ENCODE measurements at places on chromosomes 5 and 9. TPM values are rescaled to one million over a fixed set of nuclear protein-coding genes. Genes with fewer than 3 reads are reported as not detected.

- DNase-seq = no peak
Measured at GRCh38 chr5:148834689-148835088, 8.3 kb downstream of the ADRB2 start.

DNA sequence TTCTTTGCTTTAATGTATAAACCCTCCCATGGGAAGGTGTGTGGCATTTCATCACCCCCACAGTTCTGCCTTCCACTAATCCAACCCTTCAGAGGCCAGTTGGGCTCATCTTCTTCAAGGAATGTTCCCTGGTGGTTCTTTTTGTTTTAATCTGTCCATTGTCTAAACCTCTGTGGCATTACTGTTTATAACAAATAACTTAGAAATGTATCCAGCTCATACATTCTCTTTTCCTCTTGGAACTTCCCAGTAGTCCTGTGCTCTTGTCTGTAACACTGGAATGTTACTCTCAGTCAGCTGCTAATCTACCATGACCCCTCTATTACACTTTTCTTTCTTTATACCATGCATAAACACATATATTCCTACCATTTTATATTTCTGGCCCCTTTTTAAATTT is 213.5 kb upstream of the TARS1 start:
- no peak for DNase-seq

GRCh38 chr5:43121913-43122484 is 1.3 kb downstream of the ZNF131 start:
- DNase-seq = peak; percentile 23

- DNase-seq = no peak
Measured at GRCh38 chr5:124301850-124302249, 444.6 kb downstream of the ZNF608 start.

DNA sequence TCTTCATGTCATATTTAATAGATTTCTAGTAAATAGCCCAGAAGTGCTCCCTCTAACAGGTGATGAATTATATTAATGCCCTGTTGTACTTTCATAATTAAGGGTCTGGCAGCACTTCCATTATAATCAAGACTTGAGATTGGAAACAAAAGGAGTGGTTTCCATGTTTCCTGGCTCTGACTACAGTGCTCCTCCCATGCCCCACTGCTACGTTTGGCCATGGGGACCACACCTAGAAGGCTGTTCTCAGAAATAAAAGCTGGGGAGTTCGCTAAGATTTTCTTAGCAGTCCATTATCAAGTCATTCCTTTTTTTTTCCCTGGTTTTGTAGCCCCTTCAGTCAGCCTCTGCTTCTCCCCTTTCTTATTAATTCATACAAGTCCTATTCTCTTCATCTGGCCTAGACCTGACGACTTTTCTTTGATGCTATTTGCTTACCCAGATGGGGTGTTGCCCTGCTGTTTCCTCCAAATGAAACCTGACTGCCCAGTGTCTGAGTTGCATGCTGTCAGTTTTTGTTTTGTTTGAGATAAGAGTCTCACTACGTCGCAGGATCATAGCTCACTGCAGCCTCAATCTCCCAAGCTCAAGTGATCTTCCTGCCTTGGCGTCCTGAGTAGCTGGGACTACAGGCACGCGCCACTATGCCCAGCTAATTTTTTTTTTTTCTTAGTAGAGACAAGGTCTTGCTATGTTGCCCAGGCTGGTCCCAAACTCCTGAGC is 312.1 kb upstream of the EFNA5 start:
- DNase-seq = no peak

DNA sequence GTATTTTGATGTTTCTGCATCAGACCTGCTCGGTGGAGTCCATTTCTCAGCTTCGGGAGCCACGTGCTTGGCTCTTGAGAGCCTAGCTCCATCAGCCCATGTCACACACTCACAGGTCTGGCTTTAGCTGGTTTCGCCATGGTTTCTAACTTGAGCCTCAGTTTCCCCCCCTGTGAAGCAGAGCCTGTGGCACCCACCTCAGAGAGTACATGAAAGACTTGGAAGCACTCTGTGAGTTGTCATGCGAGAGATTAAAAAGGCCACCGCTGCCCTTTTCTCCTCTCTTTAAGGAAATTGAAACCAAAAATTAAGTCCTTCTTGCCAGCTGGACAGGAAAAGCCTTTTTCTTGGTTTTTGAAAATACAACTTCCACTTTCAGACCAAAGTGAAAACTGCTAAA is 8.8 kb downstream of the TENT4A start:
- no peak for DNase-seq

- DNase-seq = no peak
Measured at GRCh38 chr5:18882154-18882553, 1105.8 kb downstream of the CDH18 start.

The GABRA1 gene
- not detected for total RNA-seq

The TMEM232 gene
- total RNA-seq = 10.9 TPM

The CCDC192 gene
- not detected for total RNA-seq

DNA sequence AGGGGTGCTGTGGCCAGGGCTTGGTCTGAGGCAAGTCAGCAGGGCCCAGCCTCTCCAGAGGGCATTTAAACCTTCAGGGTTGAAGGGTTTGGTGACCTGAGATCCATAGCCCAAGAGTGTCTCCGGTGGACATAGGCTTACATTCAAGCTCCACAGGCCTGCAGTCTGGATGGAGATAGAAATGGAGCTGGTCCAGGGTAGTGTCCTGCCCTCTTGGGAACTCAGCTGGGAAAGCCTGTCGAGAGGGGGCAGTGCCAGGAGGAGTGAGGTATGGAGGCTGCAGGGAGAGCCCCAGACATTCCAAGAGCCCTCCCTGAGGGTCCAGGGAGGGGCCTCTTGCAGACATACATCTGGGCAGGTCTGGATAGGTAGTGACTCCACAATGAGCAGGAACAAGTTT is 177.0 kb upstream of the MVB12B start:
- DNase-seq = no peak

DNA sequence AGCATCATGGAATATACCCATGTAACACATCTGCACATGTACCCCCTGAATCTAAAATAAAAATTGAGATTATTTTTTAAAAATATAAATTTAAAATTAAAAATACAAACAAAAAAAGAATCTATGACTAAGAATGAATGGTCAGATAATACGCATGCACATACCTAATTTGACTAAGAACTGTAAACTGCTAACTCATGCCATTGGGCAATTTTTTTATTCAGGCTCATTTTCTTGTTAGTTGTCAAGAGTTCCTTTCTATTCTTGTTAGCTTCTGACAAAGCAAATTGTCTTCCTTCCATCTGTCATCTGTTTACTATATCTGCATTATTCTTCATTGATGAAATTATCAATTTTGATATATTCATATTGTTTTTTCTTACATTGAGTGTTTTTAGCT is 69.5 kb upstream of the HAND1 start:
- DNase-seq = no peak

DNA sequence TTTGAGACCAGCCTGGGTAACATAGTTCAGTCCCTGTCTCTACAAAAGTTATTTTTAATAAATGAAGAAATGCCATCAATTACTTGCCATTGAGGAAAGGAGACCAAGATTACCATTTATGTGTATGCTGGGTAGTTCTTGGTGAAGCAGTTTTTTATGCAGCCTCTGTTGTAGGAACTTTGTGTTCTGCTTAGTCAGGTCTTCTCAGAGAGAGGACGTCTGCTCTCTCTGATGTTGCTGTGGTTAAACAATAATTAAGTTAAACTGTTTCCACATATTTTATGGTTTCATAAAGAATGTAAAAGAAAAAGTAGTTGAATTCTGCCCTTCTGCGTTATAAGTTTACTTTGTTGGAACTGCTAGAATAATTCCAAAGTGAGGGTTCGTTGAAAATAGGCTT is 210.5 kb downstream of the KDM4C start:
- no peak for DNase-seq

GRCh38 chr5:110341836-110342235 is 384.6 kb downstream of the TMEM232 start:
- DNase-seq = no peak

The PSMD5 gene
- total RNA-seq = 39.6 TPM

The BTNL8 gene
- not detected for total RNA-seq

- DNase-seq = no peak
Measured at GRCh38 chr5:6452622-6453504, 4.2 kb downstream of the UBE2QL1 start.

DNA sequence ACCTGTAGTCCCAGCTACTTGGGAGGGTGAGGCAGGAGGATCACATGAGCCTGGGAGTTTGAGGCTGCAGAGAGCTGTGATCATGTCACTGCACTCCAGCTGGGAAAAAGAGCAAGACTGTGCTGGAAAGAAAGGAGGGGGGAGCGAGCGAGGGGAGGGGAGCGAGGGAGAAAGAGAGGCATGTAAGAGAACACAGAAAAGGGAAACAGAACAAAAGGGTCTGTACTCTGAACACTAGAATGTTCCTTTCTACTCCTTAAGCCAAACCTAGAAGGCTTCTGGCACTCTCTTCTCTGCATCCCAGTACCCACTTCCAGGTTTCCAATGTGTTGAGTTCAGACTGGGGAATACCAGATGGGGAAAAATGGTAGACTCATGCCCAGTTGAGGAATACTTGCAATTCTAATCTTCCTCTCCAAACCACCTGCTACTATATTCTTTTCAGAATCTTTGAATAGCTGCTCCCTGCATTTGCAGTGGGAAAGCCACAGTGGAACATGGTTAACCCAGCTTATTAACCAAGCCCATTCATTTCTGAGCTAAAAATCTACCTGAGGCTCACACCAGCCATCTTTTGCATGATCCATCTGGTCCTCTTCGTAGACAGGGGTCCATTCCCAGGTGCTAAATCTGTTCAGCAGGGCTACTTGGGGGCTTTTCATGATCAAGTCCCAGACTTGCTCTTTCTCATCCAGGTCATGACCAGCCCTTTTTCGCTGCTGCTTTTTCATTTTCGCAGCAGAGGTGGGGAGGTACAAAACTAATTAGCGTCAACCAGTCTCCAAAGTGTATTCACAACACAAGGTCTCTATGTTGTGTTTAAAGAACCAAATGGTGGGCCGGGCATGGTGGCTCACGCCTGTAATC is 34.9 kb downstream of the SEMA4D start:
- no peak for DNase-seq

GRCh38 chr5:175479125-175479881 is 943 bp downstream of the SFXN1 start:
- DNase-seq = no peak
